Stimulated activated CD8-positive, alpha-beta memory T cell treated with anti-CD3 and anti-CD28 coated beads, Interleukin-15, amount 100 ng/mL, for 4 hours (primary cell): ENCODE measurements at places on chromosomes 6 and 20.

DNA sequence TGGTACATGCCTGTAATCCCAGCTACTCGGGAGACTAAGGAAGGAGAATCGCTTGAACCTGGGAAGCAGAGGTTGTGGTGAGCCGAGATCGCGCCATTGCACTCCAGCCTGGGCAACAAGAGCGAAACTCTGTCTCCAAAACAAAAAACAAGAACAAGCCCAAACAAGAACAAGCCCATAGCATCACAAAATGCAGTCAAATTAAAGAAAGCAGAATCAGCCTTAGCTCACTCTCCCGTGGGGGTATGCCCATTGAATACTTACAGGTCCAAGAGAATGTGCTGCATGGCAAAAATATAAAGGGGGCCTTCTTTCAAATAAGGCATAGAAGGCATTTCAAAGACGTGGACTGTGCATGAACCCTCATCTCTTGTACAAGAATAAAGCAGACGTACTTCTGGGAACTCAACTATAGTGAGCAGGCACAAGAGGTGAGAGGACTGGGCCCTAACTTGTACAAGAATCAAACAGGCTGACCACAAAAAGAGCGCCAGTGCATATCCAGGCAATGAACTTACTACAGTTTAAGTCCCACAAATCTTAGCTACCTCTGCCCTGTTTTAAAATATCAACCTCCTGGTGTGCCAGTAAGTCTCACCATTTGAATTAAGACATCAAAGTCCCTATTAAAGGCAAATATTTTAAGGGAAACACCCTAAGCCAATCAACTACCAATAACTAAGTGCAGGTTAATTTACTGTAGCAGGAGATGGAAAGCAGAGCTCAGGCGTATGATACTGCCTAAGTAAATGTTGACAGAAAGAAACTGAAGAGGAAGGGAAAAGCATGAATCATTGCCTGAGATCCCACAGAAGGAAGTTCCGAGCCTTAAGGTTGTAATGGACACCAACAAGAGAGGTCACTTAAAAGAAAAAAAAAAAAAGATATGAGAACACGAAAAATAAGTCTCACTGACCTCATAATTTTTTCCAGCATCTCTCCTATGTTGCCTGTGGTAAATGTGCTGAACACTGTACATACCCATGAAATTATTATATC is 37.4 kb downstream of the TOMM6 start:
- no peak for DNase-seq

- no peak for DNase-seq
These were observed at the start of gene HLA-DRB5 for GRCh38 chr6:32529697-32530430. Gene HLA-DRB5, minus strand, starts transcription at chr6:32530287. Its CDS starts 63 bp downstream, at chr6:32530224.

DNA sequence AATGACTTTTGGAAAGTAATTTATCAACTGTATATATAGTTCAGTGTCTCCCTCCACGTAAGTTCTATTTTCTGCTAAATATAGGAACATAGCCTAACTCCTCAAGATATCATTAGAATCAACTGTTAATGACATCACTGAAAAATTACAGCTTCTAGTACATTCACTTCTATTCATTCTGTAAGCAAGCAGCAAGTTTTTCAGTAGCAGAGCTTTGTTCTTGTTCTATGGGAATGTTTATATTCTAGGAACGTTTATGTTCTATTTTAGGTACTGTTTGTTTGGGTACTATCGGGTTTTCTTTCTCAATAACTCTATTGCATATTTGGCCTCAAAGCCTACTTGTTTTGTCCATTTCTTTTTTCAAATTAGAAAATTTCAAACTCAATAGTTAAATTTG is 525.6 kb downstream of the EPHA7 start:
- no peak for DNase-seq

DNA sequence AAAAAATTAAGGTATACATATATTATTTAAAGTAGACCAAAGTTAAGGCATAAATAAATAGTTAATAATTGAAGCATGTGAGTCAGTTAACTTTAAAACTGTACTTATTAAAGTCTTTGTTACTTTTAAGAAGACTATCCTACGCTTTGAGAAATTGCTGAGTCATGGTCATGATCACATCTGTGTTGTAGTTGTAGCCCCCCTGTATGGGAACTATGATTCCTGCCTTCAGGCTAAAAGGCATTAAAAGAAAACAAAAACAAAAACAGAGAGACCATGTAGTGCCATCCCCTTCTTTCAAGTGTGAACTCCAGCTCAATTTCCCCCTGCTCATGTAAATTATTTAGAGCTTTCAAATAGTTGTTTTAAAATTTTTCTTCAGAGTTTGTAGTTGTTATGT is 123.4 kb downstream of the FLRT3 start:
- DNase-seq, result no peak
